Stimulated activated CD4-positive, alpha-beta T cell treated with anti-CD3 and anti-CD28 coated beads, TNF-alpha, amount 100 ng/mL, for 24 hours (primary cell): ENCODE measurements at places on chromosomes 11 and 22.

DNA sequence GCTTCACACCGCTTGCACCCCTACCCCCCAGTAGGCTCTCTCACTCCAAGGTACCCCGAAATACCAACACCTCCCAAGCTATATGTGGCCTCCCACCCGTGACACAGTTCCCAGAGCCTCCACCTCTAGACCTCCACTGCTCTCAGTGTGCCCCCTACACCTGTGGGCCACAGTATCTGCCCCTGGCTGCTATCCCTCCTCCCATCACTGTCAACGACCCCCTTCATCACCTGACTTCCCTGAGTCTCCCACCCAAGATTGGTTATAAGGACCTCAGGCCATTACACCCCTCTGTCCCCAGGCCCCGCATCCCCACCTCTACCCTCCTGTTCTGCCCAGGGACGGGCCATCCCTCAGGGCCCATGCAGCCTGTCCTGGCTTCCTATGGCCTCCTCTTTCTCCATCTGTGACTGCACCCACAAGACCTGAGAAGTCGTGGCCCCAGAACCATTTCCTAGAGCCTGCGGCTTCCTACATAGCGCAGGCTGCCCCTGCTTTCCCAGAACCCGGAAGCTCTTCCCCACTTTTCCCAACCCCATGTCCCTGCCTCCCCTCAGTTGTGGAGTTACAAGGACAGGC is 734 bp downstream of the ACR start:
- no peak for DNase-seq

DNA sequence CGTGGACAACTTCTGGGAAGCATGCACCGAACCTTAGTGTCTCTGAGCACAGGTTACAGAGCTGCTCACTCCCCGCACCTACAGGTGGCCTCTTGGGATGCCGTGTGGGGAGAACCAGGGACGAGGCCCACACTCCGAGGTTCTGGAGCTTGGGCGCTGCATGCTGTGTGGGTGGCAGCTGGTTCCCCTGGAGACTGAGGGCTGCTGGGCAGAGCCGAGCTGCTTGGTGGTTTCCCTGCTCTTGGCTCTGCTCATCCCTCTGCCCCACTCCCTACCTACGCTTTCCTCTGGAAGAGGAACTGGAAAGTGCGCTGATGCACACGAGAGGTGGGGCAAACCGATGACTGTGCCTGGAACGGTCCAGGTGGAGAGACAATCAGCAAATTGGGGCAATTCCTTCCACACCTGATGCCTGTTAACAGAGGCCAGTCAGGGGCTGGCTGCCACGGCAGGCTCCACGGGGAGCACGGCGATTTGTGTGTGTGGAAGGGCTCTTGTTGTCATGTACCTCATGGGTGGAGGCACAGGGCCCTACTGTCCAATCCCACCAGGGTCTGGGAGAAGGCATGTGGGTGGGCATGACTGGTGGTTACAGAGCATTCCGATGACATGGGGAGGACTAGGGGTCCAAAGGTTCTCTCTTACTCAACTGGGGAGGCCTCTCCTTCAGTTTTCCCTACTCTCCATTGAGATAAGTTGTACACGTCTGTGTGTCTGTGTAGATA is 60.9 kb downstream of the ST14 start:
- DNase-seq = no peak

GRCh38 chr22:40118979-40119378 is 58.7 kb upstream of the TNRC6B start:
- DNase-seq = no peak

- no peak for DNase-seq
Measured at GRCh38 chr11:64364911-64365310, 5.9 kb downstream of the RPS6KA4 start.

GRCh38 chr11:77065878-77066228 is 918 bp upstream of the CAPN5 start:
- no peak for DNase-seq

GRCh38 chr11:57322256-57323166 is 2.2 kb downstream of the TNKS1BP1 start:
- no peak for DNase-seq

DNA sequence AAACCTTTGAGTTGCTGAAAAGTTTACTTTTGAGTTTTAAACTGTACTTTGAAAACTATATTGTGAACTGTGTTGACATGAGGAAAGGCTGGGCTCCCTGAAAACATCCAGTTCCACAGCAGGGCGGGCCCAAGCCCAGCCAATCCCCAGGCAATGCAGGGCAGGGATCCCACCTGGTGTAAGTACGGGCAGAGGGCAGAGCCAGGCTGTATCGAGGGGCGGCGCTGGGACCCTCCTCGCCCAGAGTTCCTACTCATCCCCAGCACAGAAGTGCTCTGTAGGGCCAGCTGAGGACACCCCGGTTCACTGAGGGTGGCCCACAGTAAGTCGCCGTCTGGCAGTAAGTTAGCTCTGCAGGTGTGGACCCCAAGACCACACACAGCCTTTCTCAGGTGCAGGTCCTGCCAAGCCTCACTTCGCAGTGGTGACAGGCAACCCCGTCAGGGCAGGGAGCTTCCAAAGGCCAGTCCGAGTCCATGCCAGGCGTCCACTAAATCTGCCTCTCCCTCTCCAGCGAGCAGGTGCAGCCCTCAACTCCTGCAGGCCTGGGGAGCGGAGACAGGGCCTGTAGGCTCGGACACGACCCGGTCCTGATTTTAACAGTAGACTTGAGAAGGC is 6.3 kb downstream of the RASSF7 start:
- no peak for DNase-seq

- DNase-seq = no peak
Measured at GRCh38 chr11:10573556-10573955, 5.1 kb upstream of the LYVE1 start.

DNA sequence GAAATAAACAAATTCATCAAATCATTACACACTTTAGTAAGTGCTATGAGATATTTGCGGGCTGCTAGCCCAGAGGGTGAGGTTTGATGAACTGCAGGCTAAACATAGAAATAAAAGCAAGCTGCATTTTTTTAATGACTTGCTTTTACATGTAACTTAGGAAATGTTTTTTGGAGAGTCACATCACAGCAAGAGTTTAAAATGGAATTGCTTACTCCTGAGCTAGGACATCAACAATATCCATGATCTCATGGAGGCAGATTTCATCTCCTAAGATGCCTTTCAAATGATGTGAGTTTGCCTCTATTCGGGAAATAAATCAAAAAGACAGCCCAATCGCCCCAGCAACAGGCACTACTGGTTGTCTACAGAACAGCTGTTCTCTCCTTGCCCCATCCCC is 73.4 kb upstream of the CD44 start:
- no peak for DNase-seq

- DNase-seq = no peak
Measured at GRCh38 chr22:49569286-49570031, 258.2 kb downstream of the BRD1 start.

- no peak for DNase-seq
Measured at GRCh38 chr11:24615451-24616160, 118.8 kb downstream of the LUZP2 start.

- no peak for DNase-seq
Measured at GRCh38 chr11:131612533-131612932, 242.1 kb downstream of the NTM start.

GRCh38 chr11:114080219-114080618 is 20.7 kb downstream of the ZBTB16 start:
- no peak for DNase-seq

DNA sequence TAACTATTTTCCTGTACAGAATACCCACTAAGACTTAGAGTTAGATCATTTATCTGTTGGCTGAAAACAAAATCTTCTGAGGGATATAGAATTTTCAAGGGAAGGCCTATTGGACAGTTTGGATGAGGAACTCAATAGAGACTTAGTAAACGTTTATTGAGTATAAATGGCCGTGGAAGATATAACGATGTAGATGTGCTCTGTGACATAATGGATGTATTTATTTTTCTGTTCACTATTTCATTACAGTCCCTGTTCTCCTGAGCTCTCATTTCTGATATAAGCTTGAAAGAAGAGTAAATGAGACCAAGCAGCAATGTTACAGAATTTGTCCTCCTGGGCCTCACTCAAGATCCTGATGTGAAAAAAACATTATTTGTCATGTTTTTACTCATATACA is at the start of gene OR4A16:
OR4A16 (plus strand) TSS at position 301 of the 400 bp plus-strand sequence; CDS start at position 301, 0 bp downstream.
- DNase-seq = no peak
